ENCODE measurements at places on chromosomes 13 and 19.

DNA sequence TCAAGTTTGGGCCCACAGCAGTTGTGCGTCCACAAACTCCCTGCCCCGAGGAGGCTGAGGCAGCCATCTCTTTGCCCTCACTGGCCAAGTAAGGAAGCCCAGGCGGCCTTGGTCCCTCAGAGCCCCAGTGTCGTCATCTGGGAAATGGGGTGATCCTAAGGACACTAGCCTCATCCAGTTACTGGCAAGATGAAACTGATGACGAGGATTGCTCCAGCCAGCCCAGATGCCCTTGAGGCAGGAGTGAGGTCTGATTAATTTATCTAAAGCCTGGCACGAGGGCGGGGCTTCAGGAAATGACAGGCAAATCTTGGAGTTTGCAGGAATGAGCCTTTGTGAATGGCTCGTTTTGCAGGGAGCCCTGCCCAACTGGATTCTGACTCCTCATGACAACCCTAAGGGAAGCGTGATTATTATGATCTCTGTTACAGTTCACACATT is 5.6 kb downstream of the LIPE start:
- DNase-seq: no peak

DNA sequence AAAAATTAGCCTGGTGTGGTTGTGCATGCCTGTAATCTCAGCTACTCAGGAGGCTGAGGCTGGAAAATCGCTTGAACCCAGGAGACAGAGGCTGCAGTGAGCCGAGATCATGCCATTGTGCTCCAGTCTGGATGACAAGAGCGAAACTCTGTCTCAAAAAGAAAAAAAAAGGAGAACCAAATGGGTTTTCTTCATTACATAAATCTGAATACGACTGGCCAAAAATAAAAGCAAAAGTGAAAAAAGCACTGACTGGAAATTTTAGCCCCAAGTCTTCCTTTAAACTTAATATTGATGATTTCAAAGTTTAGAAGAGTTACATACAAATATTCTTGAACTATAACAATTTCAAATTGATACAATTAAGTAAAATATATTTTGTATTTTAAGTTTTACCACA is 249.5 kb upstream of the STARD13 start:
- no peak for DNase-seq

DNA sequence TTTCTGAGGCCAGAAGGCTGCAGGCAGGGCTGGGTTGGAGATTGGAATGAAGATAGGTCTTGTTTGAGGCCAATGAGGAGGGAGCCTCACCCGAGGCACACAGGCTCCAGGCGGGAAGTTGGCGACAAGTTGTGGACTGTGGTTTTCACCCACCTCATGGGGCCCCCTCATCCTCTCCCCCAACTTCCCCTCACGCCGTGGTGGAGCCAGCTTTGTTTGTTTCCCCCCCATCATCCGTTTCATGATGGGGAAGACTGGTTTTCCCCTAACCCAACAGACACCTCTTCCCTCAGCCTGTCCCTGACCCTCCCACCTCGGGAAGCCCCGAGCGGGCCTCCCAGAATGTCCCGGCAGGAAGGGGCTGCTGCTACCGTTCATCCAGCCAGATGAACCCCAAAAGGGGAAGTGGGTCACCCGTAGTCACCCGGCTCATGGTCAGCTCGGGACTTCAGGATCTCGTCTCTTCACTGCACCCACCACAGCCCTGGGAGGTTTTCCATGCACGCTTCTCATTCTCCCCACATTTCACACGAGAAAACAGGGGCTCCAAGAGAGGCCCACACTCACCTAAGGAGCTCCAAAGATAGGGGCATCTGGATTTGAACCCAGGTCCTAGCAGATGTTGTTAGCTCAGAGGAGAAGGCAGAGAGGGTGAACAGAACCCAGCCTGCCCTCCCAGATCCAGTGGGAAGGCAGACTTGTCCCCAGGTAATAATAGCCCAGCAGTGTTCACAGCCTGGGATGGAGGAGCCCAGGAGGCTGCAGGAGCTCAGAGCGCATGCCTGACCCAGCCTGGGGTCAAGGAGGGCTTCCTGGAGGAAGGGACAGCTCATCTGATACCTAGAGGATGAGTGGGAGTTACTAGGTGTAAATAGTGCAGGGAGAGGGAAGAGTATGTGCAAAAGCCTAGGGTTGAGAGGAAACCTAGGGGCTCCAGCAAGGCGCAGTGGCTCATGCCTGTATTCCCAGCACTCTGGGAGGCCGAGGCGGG is 23.5 kb downstream of the CEACAM16 start:
- DNase-seq: no peak

DNA sequence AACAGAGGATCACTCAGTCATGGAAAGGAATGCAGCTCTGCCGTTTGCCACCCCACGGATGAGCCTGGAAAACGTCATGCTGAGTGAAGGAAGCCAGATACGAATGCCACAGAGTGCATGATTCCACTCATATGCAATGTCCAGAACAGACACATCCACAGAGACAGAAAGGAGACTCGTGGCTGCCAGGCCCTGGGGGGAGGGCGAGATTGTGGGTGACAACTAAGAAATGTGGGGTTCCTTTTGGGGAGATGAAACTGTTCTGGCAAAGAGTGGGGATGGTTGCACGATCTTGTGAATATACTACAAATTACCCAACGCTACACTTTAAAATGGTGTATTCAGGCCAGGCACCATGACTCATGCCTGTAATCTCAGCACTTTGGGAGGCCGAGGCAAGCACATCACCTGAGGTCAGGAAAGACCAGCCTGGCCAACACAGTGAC is 27.2 kb upstream of the NAPA start:
- no peak for DNase-seq

DNA sequence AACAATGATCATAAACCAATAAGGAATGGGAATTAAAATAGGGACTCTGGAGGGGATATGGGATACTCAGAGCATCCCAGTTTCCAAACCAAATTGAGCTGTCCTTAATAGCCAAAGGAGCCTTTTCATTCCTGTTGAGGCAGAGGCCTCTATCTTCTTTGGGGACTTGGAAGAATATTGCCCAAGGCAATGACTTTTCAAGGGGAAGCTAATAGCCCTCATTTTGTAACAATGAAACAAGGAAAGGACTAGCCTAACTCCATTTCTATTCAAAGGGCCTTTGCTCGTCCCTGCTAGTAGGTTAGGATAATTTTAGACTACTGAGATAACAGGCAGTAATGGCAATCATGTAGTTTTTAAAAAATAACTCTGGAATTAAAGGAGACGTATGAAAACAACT is 789.8 kb upstream of the SLITRK5 start:
- DNase-seq: no peak

GRCh38 chr19:14519860-14520407 is 1.7 kb upstream of the DNAJB1 start:
- no peak for DNase-seq

GRCh38 chr19:42140125-42140754 is 8.0 kb upstream of the POU2F2 start:
- DNase-seq: no peak

- DNase-seq: no peak
These were observed 18.0 kb upstream of the ITGBL1 start for GRCh38 chr13:101434486-101434885.

GRCh38 chr13:71880753-71881541 is 13.9 kb upstream of the DACH1 start:
- no peak for DNase-seq

DNA sequence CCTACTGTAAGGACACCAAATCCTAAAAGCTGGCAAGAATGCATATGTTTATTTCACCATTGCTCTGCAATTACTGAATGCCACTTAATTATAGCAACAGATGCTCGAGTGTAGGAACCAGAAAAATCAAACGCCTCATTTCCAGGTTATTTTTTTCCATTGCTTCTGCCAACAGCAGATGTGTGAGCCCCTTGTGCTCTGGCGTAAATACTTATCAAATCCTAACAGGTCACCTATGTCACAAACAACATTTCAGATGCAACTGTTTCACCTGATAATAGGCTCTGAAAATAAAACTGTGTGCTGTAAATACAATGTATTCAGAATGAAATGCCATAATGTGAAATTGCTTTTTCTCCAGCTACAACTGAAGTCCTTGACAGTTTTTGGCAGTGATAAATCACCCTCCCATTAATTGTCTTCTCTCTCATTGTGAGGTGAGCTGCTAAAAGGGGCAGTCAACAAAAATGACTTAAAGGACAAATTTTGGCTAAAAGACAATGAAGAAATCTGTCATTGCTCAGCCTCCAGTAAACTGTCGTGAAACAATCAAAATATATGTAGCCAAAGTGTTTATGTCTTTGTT is 344.0 kb downstream of the DACH1 start:
- no peak for DNase-seq

DNA sequence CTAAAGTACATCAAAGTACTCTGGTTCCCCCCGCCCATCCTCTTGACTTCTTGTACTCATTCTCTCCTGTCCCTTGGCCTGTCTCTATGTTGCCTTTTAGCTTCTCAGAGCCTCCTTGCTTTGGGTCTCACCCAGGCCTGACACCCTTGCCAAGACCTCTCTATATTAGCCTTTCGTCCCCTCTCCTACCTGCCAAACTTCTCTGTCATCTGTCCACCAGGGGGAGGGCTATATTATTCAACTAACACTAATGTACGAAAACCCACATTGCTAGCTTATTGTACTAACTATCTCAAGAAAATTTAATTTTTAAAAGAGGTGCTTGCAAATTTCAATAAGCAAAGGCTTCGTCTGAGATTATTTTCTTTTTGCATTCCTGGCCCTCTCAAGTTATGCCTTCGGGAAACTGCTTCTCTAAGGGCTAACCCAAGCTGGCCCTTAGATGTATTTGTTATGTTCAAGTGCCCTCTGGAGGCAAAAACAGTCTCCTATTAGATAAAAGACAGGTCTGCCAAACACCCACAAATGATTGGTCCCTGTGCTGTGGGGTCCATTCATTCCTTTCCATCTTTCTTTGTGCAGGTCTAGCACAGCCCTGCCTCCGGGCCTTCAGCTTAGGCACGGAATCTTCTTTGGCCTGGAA is 6.3 kb upstream of the MRPS31 start:
- no peak for DNase-seq

DNA sequence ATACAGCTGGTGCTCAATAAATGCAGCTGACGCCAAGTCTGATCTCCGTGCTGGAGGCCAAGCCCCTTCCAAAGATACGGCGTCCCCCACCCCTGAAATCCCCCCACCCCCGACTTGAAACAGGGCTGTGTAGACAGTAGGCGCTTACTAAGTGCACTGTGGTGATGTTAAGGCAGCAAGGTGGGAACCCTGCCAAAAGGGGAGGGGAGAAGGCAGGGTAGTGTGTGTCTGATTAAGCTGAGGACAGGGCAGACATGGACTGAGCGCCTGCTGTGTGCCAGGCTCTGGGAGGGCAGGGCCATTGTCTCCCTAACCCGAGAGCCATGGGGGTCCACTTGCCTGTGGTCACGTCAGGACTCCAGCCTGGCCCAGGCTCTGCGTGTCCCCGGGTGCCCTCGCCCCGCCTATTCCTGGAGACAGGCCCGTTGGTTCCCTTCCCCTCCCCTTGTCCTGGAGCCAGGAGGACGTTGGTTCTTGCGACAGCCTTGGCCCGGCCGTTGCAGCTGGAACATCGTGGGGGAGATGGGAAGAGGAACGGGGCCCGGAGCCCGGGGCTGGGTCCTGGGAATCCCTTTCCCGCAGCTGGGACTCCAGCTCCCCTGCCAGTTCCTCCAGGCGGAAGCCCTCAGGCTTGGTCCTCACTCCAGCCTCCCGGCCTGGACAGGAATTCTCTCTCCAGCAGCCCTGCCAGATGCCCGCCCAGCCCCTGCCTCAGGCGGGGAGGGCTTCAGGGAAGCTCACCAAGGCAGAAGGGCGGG is 1.7 kb upstream of the ELANE start:
- peak; percentile 61 for DNase-seq

GRCh38 chr19:8113017-8113416 is 36.4 kb downstream of the FBN3 start:
- no peak for DNase-seq

GRCh38 chr13:106213028-106213757 is 322.3 kb downstream of the EFNB2 start:
- DNase-seq: no peak

DNA sequence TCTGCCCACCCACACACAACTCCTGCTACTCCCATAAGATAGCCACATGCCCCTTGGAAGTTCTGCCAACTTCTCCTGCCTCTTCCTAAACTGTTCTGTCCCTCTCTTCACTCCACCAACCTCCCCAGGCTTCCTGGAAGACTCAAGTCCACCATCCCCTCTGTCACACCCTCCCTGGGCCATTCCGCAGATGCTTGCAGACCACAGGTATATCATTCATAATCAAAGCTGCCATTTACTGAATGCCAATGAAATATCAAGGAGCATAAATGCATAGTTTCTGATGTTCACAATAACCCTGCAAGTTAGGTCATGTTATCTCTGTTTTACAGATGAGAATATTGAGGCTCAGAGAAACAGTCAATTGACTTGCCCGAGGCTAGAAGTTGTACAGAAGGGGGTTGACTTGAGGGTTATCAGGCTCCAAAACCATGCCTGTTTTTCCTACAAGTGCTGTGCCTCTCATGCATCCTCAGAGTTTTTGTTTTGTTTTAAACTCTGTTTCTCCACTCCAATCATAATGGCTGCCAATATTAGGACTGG is 135.6 kb downstream of the SLC7A1 start:
- no peak for DNase-seq

GRCh38 chr19:4279267-4279529 is 132 bp downstream of the SHD start:
- no peak for DNase-seq

DNA sequence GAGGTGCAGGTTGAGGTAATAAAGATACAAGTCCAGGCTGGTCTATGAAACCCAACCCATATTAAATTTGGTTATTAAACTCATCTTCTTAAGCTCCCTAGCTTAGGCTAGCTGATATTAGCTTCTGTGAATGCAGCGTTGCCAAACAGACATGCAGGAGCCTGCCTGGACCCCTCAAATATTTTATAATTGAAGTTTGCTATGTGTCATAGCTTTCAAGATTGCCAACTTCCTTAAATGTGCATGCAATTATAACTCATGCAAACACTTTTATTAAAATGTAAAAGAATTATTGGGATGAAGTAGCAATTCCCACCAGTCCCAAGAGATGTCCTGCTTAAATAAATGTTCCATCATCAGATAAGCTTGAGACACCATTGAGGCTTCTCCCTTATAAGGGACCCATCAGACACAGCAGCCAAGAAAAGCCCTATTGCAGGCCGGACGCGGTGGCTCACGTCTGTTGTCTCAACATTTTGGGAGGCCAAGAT is 51.3 kb downstream of the MBNL2 start:
- DNase-seq: no peak

GRCh38 chr19:2616741-2617392 is 85.6 kb downstream of the GNG7 start:
- no peak for DNase-seq

- DNase-seq: no peak
These were observed 151.8 kb upstream of the SOX1 start for GRCh38 chr13:111915104-111915551.

DNA sequence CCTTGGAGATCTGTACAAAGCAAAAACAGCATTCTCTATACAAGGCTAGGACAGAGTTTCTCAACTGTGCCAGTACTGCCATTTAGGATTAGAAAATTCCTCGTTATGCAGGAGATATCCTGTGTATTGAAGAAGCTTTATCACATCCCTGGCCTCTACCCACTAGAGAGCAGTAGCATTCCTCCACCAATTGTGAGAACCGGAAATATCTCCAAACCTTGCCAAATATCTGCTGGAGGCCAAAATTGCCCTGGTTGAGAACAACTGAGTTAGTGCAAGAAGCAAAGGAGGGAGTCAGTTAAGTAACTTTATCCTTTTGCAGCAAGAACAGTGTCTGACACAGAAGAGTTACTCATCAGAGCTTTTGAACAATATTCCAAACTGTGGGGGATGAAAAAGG is 16.2 kb upstream of the FREM2 start:
- no peak for DNase-seq

- DNase-seq: no peak
These were observed 83.0 kb downstream of the POLR1D start for GRCh38 chr13:27704681-27705080.

GRCh38 chr13:64704121-64704649 is 2526.0 kb downstream of the PCDH9 start:
- DNase-seq: no peak
